8988T (cell line): ENCODE measurements at places on chromosomes 7 and 10.

- no peak for DNase-seq
Observed at GRCh38 chr10:60172363-60172990, 217.2 kb downstream of the ANK3 start.

DNA sequence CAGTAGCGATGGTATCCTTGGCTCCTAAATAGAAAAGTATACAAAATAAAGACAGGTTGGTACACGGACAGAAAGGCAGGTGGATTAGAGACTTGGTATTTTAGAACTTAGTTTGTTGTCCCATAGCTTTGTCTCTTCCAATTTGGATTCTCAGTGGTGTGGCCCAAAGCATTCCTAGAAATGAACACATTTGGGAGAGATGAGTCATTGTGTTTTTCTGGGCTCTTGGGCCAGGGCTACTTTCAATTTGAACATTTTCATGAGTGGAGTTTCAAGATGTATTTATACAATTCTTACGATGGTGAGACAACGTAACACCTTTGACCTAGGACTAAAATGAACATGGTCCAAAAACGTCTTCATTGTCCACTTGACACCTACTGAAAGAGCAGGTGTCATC, 225.1 kb upstream of the YAE1 start:
- no peak for DNase-seq

GRCh38 chr10:19431622-19432351, 383.2 kb downstream of the MALRD1 start:
- no peak for DNase-seq

- no peak for DNase-seq
Observed at GRCh38 chr7:20305726-20306125, 25.0 kb upstream of the ITGB8 start.

GRCh38 chr7:148918058-148918596, 34.0 kb upstream of the EZH2 start:
- no peak for DNase-seq

DNA sequence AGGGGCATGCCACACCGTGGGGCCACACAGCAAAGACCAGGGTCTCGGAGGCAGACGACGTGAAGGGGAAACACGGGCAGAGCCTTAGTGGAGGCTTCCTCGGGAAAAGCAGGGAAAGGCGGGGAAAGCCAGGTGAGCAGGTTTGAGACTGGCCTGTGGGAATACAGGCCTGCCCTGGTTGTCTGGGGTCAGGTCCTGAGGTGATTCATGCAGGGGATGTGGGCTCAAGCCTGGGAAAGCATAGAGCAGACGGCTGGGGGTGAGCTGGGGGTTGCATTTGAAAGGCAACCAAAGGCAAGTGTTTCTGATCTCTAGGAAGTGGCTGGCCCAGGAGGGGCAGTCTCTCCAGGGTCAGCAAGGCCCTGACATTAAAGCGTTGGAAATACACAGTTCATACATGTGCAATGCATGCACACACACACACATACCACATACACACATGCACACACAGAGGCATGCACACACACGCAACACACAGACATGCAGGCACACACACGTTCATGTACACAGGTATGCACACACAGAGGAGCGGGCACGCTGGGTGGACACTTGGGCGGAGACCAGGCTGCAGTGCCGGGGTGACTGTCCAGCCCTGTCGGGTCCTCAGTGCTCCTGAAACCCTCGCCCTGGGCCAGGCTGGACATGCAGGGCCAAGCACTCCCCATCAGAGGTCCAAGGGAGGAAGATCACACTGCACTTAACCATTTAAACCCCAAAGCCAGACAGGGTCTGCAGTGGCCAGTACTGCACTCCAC, 51.8 kb downstream of the DPYSL4 start:
- DNase-seq: no peak

- no peak for DNase-seq
Observed at GRCh38 chr7:69864822-69865221, 266.5 kb downstream of the AUTS2 start.

DNA sequence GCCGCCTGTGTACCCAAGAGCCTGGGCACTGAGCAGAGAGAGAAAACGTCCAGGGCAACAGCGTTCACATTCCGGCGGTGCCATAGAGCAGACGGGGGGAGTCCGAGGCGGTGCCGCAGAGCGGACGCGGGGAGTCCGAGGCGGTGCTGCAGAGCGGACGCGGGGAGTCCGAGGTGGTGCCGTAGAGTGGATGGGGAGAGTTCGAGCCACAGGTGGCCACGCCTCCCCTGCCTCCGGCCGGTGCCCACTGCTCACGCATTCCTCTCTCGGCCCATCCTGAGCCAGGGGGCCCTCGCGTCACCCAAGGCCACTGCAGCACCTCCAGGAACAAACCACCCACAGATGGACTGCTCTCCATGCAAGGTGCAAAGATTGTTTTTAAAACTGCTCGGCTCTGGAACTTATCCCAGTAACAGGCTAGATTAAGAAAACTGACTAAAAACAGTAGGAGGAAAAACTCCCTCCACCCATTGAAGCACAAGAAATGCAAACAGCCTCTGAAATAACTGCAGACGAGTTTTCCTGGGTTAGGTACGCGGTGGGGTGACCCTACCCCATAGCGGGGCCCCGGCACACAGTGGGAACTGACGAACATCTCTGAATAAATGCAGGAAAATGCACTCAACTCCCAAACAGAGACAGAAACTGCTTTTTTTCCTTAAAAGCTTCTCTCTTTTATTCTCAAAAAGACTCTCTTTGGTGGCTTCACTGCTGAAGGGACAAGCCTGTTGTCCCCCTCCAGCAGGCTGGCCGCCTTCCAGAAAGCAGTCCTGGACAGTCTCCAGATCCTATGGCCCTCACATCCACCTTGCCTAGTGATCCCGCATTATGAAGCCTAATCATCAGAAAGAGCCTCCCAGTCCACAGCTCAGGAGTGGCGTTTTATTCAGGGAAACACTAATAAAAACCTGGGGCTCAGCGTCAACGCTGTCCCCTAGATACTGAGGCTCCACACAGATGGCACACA, 55.9 kb downstream of the DIP2C start:
- DNase-seq: no peak

DNA sequence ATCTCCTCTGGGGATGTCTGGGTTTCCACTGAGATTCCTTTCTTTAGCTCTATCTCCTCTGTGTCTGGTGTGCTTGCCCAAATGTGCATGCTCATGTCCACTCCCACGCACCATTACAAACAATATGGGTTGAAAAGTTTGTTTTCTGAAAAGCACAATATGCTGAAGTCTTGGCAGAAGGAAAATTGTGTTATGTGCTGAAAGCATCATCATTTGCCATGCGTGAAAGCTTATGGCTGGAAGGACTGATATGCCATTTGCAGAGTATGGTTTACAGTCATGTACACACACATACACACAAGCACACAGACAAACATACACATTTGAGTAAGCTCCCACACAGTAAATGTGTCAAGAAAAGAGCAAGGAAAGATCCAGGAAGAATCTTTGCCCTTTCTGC, 231.6 kb downstream of the SORCS3 start:
- DNase-seq: no peak
